Left ventricle myocardium inferior (tissue), 1 donor: ENCODE measurements at places on chromosomes 3 and 15.

GRCh38 chr3:89032346-89033013 lies 74.9 kb upstream of the EPHA3 start:
- no peak for DNase-seq

GRCh38 chr3:13014755-13015285 lies 58.4 kb downstream of the IQSEC1 start:
- no peak for DNase-seq

DNA sequence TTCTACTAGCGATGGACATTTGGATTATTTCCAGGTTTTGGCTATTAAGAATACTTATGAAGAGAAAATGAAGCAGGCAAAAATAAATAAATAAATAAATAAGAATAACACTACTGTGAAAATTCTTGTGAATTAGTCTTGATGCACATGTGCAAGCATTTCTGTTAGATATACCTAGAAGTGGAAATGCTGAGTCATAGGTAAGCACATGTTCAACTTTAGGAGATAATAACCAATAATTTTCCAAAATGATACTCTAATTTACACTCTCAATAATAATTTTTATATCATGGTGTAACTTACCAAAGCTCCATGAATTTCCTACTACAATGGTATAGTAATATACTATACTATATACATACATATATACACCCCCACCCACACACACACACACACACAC lies 23.4 kb downstream of the EMC4 start:
- DNase-seq, result no peak

DNA sequence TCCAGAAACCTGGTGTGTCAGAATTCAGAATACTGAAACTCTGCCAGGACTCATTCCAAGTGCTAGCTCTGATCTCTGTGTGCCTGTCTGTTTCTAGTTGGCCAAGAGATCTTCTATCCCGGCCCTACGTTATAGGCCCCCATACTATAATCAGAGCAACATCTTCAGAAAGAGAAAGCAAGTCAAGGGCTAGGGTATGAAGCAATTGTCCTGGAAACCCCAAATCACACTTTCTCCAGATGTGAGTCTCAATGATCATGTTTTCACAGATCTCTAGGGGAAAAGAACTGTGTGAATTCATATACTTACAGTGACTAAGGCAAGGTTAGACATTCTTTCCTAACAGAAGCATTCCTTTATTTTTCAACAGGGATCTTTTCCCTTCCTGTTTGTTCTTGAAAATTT lies 309.7 kb downstream of the SLC9A9 start:
- no peak for DNase-seq

- DNase-seq, result no peak
Measured at GRCh38 chr3:66136597-66136996, 84.2 kb upstream of the SLC25A26 start.
